SHP77 treated with DMSO at 0.1 percent for 48 hours (cell line): ENCODE measurements at places on chromosomes 1 and 21.

DNA sequence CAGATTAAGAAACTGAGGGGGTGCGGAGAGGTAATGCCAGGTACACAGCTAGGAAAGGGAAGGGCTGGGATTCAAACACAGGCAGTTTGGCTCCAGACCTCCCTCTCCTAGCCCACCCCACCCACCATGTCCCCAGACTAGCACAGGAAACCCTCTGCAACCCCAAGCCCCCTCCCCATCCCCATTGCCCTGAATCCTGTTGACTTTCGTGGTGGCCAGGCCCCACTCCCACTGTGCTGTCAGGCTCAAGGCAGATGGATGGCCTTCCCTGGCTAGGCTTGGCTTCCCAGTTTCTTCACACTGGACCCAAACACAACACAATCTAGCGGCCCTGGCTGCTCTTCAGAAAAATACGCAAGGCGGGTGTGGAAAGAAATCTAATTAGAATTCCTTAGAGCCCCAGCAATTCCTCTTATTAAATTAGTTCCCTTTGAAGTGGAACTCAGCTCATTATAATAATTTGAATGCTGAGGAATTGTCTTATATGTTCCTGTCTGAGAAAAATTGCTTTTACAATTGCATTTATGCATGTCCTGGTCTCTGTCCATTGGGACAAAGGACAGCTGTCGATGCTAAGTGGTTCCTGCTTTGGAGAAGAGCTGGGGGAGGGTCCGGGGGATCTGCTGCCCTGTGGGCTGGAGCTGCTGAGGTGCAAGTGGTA is 97.4 kb downstream of the SYF2 start:
- no peak for DNase-seq

DNA sequence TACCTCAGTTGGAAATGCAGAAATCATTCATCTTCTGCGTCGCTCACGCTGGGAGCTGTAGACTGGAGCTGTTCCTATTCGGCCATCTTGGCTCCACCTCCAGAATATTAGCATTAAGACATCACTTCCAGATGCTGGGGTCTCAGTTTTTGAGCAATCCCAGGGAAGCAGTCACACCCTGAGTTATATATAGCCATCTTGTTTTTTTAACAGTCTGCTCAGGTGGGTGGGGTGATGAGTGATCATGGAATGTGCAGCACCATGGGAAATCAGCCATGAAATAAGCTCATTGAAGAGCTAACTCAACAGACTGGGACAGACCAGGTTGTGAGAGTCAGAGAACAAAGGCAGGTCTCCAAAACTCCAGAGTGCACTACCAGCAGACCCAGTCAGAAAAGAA is 27.0 kb upstream of the HMGB4 start:
- DNase-seq = no peak

GRCh38 chr1:52996653-52997052 is 65.4 kb upstream of the PODN start:
- no peak for DNase-seq

DNA sequence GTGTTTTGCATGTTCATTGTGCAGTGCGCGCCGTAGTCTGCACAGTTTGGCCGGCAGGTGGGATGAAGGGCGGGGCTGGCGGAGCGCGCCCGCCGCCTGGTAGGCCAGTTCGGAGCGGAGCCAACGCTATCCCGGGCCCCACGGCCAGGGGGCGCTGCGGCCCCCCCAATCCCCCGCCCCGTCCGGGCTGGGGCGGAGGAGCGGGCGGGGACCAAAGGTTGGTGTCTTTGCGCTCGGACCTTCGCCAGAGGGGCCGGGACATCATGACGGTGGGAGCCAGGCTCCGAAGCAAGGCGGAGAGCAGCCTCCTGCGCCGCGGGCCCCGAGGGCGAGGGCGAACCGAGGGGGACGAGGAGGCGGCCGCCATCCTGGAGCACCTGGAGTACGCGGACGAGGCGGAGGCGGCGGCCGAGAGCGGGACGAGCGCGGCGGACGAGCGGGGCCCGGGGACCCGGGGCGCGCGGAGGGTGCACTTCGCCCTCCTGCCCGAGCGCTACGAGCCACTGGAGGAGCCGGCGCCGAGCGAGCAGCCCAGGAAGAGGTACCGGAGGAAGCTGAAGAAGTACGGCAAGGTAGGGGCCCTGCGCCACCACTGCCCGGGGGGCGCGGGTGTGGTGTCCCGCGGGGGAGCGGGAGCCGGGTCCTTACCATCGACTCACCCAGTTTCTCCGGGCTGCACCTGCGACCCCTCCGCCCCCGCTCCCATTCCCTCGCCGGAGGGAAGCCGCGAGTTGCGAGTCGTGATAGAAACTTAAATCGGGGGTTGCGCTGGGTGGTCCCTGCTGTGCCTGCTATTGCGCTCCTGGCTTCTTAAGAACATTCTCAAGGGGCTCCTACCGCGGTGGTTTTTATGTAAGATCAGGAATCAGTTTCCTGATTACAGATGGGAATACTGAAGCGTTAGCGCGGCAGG is at the start of gene C1orf115:
TSS of gene C1orf115 (plus strand) at position 224 of the 913 bp plus-strand sequence. CDS start at position 264, 40 bp downstream.
- DNase-seq = peak; percentile 27

DNA sequence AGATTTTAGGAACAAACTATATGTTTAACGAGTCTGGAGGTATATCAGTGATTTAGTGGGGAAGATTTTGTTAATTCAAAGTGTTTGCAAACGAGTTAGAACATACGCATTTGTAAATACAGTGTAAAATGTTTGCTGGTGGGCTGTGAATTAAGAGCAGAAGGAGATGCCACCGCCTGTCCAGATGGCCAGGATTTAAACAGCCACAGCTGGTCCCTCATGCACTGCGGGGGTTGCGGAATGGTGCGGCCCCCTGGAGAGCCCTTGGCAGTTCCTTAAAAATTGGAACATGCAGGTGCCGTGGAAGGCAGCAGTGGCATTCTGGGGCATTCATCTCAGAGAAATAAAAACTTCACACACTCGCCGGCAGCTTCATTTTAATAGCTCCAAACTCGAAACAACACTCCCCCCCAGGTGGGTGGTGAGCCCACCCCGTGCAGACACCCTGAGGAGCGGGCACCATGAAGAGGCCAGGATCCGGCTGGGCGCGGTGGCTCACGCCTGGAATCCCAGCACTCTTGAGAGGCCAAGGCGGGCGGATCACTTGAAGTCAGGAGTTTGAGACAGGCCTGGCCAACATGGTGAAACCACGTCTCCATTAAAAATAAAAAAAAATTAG is 3.5 kb upstream of the C1orf159 start:
- no peak for DNase-seq

GRCh38 chr1:165152109-165152508 is 204.4 kb downstream of the LMX1A start:
- DNase-seq = no peak

GRCh38 chr1:223712194-223712849 is at the start of gene CAPN2:
CAPN2 (plus strand) TSS chr1:223712539; CDS start chr1:223712641, 102 bp downstream.
- peak; percentile 20 for DNase-seq

DNA sequence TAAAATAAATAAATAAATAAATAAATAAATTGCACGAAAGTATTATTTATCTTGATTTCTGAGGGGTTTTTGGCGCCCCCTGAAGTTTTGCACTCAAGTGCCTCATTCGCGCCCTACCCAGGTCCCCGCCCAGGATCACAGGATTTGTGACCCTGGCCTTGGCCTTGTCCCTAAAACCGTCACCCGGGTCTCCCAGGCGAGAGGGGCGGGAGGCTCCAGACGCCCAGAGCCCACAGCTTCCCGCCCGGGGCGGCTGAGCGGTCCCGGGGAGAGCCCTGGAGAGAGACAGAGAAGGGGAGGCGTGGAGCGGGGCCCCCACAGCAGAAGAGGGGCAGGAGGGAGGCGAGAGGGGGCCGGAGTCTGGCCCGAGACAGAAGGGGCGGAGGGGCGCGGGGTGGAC is 91.8 kb upstream of the CASZ1 start:
- DNase-seq = no peak

GRCh38 chr1:161259765-161260164 is 1.2 kb downstream of the PCP4L1 start:
- DNase-seq = no peak

DNA sequence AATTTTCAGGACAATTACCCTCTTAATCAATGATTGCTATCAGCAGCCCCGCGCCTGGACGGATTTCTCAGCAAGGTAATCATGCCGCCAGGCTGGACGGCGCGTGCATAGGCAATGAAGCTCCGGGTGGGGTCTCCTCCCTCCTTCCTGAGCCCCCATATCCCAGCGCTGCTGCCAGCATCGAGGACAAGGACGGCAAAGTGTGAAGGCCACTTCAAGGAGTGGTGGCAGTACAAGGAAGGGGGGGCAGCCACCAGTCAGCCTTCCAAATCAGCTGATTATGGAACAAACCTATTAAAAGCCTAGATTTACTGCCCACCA is 51.1 kb downstream of the DMAP1 start:
- no peak for DNase-seq

DNA sequence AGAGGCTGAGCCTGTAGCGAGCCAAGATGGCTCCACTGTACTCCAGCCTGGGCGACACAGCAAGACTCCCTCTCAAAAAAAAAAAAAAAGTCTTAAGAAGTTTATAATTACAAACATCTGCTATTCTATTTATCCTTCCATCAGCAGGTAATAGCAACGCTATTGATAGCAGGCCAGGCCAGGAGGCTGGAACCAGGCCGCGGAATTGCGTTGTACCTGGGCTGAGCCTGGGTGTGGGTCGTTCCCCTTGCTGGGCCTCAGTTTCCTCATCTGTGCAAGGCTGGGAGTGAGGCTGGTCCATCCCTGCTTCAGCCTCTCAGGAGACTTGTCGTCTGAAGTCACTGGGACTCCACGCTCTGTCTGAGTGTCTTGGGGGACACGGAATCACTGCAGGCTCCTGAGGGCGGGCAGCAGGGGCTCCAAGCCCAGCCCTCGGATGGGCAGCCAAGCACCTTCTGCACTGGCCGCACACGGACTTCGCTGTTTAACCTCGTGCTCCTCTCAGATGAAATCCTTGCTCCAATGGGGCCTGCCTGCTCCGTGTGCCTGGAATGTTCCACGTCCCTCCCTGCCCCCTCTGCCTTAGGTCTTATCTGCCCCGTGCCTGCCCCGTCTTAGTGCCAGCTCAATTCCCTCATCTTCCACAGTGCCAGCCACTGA is 103.9 kb upstream of the C1orf174 start:
- DNase-seq = no peak

DNA sequence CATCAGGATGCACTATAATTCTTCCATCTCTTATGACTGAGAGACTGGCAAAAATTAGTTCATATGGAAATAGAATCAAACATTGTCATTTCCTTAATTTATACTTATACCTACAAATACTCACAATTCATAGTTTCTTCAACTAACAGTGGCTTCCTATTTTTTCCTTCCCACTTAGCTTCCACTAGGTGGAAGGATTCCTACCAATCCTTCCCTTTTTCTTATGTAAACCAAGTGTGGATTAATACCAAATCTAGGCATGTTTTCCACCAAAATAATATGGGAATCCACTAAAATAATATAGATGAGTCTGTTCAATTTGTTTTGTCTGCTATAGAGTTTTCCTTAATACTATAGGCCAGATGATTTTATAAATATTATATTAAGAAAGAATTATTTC is 1537.1 kb downstream of the PLA2G4A start:
- no peak for DNase-seq

DNA sequence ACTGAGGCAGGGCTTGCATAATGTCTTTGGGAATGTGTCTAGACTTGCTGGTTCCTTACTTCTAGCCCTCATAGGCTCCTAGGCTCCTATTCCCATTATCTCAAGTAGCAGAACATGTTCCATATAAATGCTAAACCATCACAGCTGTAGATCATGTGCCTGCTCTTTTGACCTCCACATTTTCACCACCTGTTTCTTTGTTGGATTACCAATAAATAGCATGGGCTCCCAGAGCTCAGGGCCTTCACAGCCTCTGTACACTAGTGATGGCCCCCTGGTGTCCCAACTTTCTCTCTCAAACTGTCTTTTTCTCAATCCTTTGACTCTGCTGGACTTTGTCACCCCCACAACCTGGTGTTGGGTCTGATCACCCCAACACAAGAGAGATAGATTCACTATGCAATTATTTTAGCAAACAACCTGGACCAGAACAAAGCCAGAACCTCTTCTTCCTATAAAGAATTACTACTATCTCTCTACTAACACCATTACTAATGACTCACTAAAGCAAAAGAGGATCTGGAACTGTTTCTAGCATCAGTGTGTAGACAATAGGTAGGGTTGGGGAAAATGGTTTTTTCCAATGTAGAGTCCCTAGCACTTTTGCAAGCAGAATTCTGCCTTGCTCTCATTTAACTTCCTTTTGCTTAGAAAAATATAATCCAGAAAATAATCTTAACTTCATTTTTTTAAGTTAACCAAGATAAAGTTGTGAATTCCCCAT is 51.7 kb downstream of the WLS start:
- no peak for DNase-seq

GRCh38 chr1:61388566-61388965 is 306.2 kb downstream of the NFIA start:
- no peak for DNase-seq

DNA sequence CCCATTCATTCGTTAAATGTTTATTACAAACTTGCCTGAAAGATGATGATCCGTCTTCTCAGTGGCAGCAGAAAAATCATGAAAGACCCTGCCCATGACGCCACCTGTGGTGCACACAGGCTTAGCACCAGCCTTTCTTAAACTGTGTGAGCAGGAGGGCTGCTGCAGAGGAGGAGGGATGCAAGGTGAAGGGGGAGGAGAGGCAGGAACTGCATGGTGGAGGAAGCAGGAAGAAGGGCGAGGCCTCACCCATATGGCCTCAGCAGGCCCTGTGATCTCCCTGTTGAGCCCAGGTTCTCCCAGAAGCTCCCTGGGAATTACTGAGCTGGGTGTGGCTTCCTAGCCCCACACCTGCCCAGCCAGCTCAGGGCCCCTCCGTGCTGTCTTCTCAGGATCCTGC is 25.0 kb upstream of the RD3 start:
- no peak for DNase-seq

- no peak for DNase-seq
Measured at GRCh38 chr21:22352088-22352487, 1353.9 kb downstream of the NCAM2 start.

DNA sequence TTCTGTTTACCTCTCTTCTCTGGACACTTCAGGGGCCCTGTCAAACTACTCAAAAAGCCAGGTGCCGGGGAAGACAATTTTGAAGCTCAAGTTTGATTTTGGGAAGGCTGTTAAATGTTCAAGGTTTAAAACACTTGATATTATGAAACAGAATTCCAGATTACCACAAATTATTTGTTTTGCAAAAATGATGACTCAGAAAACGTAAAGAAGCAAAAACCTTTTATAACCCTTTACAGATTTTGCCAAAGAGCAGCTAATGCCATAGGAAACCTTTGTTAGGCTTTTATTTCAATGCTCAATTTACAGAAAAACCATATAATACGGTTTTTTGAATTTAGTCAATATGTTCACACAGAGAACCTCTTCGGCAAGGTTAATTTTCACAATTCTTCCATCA is 593.4 kb upstream of the ZP4 start:
- DNase-seq = no peak

- no peak for DNase-seq
Measured at GRCh38 chr1:155131285-155131684, 3.6 kb downstream of the EFNA1 start.

- no peak for DNase-seq
Measured at GRCh38 chr1:28257736-28258135, 1.6 kb upstream of the SESN2 start.

DNA sequence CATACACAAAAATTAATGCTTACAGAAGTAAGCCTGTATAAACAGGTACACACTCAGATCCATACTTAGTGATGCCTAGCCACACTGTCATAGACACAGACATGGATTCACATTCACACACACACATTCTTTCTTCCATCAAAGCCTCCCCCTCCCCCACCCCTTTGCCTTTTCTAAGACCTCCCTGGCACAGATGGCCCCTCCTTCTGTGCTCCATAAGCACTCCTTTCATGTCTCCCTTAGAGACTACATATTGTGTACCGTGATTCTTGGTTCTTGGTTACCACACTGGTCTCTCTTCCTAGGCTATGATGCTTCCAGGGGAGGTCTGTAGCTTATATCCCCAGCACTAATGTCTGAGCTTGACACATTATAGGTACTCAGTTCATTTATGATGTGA is 2.0 kb upstream of the NHLH2 start:
- no peak for DNase-seq

- DNase-seq = no peak
Measured at GRCh38 chr1:98164509-98164908, 243.7 kb upstream of the DPYD start.
